GM06990 (cell line): ENCODE measurements at places on chromosomes 2 and 18.

DNA sequence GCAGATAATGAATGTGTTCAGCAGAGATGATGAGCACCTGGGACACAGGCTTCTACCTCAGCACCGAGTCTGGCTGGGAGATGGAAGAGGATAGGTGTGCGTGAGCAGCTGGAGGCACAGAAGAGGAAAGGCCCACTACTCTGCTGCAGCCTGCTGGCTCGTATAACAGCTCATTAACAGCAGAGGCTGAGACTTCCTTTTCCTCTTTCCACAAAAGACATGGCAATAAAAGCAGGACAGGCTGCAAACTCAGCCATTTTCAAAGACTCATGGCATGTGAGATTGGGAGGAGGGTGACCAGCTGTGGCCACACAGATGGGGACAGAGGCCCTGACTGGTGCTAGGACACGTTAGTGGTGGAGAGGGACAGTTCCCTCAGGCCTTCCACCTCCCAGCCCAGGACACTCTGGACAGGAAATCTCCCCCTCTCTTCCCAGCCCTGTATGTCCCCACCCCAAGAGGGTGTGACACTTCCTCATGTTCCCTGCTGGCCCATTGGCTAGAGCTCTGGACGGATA is 60.3 kb downstream of the CACNB4 start:
- DNase-seq = no peak

GRCh38 chr2:207787017-207787416 is 17.3 kb upstream of the FZD5 start:
- no peak for DNase-seq

- no peak for DNase-seq
These were observed 150.2 kb upstream of the LHCGR start for GRCh38 chr2:48905696-48906095.

- DNase-seq = no peak
These were observed 34.7 kb downstream of the RBKS start for GRCh38 chr2:27855476-27855875.

GRCh38 chr2:98379311-98380202 is 33.3 kb downstream of the CNGA3 start:
- no peak for DNase-seq

DNA sequence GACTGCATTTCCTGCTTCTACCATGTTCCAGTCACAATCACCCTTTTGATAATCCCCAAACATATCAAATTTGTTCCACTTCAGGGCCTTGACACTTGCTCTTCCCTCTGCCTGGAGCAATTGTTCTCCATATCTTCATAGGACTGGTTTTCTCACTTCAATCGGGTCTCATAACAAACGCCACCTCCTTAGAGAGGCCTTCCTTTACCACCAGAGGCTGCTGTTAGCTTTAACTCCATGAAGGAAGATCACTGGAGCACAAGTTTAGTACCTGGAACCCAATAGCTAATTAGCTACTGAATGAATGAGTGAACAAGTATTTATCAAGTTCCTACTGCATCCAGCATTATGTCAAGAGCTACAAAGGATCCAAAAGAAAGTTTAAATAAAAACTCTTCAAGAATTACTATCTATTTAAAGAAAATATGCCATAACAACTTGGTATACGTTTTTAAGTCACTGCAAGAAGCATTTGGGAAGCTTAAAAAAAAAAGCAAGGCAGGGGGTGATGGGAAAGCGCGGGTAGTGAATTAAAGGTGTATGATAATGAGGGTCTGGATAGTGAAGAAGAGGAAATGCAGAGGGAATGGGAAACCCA is 58.8 kb downstream of the BAZ2B start:
- DNase-seq = no peak

DNA sequence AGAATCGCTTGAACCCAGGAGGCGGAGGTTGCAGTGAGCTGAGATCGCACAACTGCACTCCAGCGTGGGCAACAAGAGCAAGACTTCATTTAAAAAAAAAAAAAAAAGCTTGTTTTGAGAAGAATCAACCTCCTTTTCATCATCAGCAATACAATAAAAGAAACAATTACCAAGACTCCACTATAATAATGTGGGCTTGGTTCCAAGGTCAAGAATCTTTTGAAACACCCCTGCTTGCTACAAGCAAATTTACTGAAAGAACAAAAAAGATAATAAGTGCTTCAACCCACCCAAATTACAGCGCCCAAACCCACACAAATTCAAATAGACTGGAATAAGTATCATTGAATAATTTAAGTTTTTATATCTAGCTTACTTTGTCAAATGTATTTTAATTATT is 33.6 kb upstream of the MAPRE3 start:
- DNase-seq = no peak

DNA sequence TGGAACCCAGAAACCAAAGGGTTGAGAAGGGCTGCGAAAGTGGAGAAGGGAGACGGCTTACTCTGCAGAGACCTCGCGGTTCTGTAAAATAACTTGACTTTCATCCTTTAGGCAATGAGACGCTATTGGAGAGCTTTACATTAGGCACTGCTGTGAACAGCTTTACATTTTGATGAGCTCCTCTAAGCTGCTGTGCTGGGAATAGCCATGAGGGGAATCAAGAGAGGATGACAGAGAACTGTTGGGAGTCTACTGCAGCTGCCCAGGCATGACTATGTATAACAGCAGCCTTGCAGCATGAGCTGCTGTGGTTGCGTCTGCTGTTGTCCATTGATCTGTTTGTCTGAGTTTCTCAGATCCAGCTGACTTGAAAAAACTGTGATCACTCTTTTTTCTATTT is 310.8 kb upstream of the MAP2 start:
- DNase-seq = no peak

DNA sequence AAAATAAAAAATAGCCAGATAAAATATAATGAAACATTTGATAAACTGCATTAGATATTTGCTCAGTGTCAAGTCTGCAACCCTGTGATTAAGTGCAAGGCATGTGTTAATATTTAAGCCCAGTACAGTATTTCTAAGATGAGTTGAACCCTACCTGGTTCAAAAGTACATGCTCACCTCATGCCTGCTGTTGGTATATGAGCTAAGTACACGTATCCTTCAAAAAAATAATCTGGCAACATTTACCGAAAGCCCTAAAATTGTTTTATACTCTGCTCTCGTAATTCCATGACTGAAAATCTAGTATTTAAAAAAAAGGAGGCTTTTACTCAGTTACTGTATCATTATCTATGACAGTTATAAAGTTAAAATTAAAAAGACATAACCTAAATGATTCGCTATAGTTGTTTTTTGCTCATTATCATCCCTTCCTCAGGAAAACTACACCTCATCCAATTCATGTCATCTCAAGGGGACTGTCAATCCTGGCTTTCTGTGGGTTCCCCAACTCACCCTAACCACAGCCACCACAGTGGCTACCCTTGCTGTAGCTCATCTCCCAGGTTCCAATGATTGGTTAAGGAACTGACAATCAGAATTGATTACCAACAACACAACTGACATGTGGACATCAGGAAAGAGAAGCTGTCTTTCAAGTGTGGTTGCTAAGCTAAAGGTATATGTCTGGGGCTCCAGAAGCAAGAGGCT is 10.6 kb downstream of the TLK1 start:
- DNase-seq = no peak

DNA sequence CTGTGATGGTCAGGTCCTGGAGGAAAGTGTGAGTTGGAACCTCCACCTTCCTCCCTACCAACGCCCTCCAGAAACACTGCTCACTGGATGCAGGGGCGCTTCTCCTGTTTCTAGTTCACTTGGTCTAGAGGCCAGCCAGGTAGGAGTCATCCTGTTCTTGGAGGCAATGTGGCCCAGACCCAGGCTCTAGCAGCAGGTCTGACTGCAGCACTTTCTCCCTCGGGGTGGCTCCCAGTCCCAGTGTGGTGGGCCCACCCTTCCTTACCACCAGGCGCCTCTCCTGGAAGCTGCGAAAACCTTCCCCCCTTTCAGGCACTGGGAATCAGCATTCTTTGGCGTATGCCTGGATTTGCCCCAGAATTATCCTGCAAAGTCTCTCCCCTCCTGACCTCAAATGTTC is 292.8 kb downstream of the SOX11 start:
- DNase-seq = no peak

GRCh38 chr18:56003009-56003719 is 415.2 kb upstream of the TCF4 start:
- DNase-seq = no peak

GRCh38 chr2:237244178-237244577 is 158.5 kb downstream of the COPS8 start:
- no peak for DNase-seq

DNA sequence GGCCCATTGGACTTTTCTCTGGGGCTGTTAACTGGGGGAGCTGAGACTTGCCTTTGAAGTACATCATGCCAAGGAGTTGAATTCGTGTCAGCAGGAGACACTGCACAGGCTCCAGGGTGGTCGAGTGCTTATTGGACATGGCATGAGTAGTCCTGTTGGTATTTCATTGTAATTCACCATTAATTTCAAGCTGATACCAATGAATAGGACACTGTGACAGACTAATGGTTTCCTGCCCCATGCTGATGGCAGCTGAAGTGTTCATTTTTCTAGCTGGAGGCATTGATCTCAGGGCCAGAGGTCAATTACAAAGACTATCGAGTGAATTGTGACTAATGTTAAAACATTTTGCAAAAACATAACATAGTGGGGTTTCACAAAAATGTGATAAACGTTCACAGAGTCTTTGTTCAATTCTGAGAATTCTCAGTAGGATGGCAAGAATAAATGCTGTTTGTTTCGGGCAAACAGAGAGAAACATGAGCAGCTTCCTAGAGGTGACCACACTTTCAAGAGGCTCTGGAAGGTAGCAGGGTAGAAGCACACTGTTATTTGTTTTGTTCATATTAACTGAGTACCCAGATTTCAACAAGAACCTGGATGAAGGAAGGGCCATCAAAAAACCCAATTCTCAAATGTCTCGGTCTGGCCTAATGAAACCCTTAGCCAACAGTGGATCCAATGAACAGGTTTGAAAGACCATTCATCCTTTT is 90.6 kb upstream of the ARL4C start:
- no peak for DNase-seq

DNA sequence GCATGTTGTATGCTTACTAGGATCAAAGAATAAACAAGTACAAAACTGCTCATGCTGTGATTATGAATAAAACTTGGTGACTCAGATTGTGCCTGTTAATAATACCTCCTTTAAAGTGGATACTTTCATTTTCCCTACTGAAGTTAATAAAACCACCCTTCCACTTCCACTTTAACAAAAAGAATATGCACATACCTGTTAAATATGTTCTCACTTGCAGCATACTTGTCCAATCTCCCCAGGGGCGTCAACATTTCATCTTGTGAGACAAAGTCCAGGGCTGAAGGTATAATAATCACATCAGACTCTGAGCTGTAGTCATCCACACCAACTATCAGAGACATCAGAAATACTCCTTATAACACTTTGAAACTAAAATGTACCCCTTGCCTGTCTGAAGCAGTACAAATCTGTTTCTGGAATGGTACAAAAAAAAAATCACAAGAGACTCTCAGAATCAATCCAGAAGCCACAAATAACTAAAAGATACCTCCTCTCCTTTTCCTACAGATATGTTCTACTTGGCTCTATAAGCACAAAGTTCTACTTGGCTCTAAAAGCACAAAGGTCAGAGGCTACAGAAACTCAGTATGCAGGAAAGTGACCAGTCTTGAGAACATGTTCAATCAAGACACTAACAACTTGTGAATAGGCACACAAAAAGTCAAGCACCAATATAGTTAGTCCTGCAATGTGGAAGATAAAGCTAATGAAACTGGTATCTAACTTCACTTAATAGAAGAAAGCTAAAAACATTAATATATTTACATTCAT is 19.3 kb downstream of the PPP4R1 start:
- peak; percentile 13 for DNase-seq

DNA sequence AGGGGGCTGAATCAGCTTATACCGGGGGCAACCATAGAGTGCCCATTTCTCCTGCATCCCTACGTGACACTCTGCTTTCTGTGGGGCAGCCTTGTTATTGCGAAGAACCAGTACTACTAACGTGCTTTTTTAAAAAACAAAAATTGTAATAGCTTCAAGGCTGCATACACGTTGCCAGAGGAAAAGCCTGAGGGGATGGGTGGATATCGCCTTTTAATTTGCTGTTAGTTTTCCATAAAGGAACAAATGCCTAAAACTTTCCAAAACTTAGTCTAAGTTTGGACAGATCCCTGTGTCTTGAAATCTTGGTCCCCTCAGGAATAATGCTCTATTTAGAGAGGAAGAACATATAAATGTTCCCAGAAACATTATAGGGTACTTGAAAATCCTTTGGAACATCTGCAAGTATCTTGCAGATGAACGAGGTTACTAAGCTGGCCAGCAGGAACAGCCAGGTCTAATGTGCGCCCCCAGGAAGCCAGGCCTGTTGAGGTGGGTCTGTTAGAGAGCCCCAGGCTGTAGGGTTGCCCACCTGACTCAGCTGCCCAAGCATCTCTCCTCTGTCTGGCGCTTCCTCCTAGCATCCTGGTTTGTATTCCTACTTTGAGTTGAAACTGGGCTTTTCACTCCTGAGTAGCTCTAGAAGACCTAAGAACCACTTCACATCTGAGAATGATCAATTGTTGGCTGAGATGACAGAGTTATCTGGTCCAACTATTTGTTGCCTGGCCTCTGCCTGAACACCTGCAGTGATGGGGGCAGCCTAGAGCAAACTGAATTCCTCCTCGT is 96.9 kb downstream of the TGOLN2 start:
- no peak for DNase-seq

- DNase-seq = no peak
These were observed 66.1 kb downstream of the PDE1A start for GRCh38 chr2:182360663-182361260.

DNA sequence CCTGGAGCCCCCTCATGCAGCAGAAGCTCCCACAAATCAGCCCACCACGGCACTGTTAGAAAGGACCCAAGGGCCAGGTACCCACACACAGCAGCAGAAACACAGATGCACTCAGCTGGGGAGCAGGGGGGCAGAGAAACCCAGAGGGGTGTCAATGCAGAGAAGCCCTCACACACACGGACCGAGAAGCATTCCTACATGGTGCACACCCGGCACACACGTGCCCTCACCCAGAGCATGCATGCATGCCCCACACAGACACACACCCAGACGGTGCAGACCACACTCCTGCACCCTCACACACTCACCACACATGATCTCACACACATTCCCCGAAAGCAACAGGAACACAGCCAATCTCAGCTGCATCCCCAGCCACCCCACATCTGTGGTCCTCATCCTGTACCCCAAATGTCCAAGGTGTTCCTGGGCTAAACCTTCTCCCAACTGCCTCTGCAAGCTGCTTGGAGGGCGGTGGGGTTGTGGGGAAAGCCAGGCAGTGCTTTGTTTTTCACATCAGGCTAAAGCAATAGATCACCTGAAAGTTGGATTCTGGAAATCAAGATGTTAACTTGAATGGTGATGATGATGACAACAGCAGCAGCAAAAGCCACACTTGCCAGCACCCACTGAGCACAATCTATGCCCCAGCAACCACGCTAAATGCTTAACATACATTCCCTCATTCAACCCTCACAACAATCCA is 102.3 kb downstream of the ZFP36L2 start:
- DNase-seq = no peak

GRCh38 chr2:239369631-239370161 is 31.1 kb downstream of the HDAC4 start:
- peak; percentile 83 for DNase-seq

- no peak for DNase-seq
These were observed 86.2 kb downstream of the METTL8 start for GRCh38 chr2:171347591-171348032.

- DNase-seq = no peak
These were observed 20.4 kb downstream of the NFATC1 start for GRCh38 chr18:79416022-79416676.

GRCh38 chr18:67961701-67962440 is 445.4 kb upstream of the DSEL start:
- no peak for DNase-seq
